ENCODE measurements at places on chromosomes 1 and 21.
A peak's percentile ranks its signal among the peaks of the same experiment; 100 is the strongest.

GRCh38 chr21:44898851-44899767, 21.6 kb downstream of the ITGB2 start:
- DNase-seq, result no peak

DNA sequence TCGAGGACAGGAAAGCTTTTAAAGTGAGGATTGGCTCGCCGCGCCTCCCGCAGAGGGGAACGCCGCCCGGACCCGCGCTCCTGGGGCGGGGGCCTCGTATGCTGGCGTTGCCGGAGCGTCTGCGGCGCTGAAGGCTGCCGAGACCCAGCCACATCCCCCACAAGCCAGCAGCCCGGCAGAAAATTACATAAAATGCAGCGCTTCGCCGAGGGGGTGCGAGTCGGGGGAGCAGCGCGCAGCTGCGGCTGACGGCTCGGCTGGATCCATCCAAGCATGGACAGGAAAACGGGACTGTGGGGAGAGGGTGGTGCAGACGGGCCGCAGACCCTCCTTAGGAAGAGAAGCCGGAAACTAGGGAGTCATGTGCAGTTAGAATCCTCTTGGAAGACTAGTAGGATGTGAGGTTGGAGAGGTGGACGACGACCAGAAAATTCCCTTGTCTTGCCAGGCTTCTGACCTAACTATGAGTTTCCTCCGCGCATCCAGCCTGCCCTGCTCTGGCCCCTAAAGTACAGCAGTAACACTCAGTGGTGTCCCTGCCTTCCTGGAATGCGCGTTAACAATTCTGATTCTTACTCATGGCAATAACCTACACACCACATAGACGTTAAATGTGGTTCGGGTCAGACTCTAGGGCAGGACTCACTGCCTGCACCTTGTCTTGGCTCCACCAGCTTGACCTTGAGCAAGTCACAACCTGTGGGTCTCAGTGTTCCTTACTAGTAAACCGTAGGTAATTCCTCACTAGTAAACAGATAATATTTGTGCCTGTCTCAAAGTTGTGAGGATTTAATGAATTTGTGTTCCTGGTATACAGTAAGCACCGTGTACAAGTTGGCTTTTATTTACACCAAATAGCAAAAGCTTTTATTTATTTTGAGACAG, 953 bp upstream of the BRWD1 start:
- peak; percentile 71 for DNase-seq

DNA sequence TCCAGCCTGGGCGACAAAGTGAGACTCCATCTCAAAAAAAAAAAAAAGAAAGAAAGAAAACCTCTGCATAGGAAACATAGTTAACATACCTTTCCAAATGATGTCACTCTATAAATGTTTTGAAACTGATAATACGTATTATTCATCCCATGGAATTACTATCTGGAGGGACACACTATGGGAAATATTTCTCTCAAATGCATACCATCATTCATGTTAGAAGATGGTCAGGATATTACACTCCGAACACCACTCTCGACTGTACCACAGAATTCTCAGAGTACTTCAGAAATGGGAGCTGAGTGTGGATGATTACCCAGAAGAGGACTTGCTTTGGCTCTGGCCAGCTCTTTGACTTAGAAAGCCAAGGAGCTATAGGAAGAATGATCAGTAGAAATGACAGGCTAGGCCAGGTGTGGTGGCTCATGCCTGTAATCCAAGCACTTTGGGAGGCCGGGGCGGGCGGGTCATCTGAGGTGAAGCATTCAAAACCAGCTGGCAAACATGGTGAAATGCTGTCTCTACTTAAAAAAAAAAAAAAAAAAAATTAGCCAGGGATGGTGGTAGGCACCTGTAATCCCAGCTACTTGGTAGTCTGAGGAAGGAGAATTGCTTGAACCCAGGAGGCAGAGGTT, 5.2 kb upstream of the LIN28A start:
- DNase-seq, result peak; percentile 56

DNA sequence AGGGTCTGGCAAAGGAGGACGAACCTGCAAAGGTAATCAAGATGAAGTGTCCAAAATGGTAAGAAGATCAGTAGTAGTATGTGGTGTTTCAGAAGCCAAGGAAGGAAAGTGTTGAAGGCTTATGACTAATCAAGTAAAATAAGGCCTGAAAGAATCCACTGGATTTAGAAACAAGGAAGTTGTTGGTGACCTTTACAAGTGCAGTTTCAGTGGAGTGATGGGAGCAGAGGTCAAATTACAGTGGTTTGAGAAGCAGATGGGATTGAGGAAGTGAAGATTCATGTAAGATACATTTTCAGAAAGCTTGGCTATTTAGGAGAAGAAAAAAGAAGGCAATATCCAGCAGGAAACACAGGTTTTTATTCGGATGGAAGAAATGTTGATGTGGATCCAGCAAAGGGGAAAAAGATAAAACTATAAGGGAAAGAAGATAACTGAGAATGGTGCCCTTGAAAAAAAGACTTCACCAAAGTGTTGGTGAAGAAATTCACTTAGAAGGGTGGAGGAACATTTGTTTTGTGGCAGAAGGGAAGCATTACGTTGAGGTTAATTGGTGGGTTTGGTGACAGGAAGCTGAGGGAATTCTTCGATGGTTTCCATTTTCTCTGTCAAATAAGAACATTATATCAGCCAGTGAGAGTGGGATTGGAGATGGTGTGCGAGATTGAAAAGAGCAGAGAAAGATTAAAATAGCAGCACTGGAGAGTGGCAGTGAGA, 2.1 kb downstream of the ARMH1 start:
- peak; percentile 45 for DNase-seq

GRCh38 chr21:45525153-45525909, 16.9 kb downstream of the SLC19A1 start:
- DNase-seq, result no peak

DNA sequence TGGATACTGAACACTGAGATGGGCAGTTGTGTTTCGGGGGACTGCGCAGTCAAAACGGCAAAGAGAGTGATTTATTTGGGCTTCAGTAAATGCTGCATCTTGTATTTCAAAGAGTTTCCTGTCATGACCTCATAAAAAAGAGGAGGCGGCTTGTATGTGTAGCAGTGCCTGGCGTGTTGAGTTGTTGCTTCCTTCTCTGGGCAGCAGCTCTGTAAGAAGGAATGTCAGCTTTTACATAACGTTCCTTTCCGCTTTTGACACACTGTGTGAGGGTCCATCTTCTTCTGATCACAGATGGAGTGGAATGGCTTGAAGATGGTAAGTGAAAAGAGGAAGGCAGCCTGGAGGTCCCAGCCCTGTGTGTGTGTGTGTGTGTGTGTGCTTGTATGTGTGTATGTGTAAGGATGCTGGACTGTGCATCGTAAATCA, 941 bp downstream of the ELAVL4 start:
- peak; percentile 39 for DNase-seq
